ENCODE measurements at places on chromosomes 7 and 10. TPM values are rescaled to one million over a fixed set of nuclear protein-coding genes. Genes with fewer than 3 reads are reported as not detected.

GRCh38 chr7:47402941-47403866 lies 178.7 kb downstream of the TNS3 start:
- DNase-seq: no peak

GRCh38 chr7:127486654-127487053 lies 94.1 kb upstream of the ZNF800 start:
- no peak for DNase-seq

- DNase-seq: no peak
Measured at GRCh38 chr7:67478066-67478465, 481.4 kb downstream of the TYW1 start.

DNA sequence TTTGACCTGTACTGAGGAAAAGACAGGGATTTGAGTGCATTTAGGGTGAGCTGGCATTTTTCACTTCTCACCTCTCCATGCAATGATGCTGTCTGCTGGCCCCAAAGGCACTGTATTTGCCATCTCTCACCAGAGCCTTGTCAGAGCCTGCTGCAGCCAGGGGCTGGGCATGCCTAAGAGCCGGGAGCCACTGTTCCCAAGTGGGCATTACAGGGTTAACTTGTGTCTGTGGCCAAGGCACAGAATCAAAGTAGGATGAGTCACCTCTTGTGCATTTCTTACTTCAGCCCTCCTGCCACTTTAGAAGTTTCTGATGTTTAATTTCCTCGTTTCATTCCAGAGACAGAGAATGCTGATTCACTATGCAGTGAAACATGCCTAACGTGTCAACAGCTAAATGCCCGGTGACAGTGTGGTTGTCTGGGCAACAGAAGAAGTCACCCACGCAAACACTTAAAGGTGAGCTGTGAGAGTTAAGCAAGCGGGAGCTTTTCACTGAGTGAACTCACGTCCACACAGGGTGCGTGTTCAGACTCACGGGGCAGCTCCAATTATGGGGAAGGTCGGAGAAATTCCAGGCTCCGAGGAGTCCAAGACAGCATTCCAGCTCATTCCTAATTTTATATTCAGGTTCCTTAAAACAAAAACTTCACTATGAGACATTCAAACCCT lies 57.1 kb upstream of the IGFBP3 start:
- peak; percentile 99 for DNase-seq

SH2D4B gene
- polyA plus RNA-seq: 0.03 TPM
